Lung (tissue), 17 donors: ENCODE measurements at places on chromosomes 2 and 18.

- no peak overlapping the region for H3K27ac ChIP-seq
- peaks cover 2% of the 10 kb centered on the region for H3K36me3 ChIP-seq
- no peaks in the 10 kb centered on the region for H3K27me3 ChIP-seq
- no peak for DNase-seq
- H3K4me1 ChIP-seq, result no peaks in the 10 kb centered on the region
Measured at GRCh38 chr2:100060875-100061274, 81.5 kb downstream of the AFF3 start.

DNA sequence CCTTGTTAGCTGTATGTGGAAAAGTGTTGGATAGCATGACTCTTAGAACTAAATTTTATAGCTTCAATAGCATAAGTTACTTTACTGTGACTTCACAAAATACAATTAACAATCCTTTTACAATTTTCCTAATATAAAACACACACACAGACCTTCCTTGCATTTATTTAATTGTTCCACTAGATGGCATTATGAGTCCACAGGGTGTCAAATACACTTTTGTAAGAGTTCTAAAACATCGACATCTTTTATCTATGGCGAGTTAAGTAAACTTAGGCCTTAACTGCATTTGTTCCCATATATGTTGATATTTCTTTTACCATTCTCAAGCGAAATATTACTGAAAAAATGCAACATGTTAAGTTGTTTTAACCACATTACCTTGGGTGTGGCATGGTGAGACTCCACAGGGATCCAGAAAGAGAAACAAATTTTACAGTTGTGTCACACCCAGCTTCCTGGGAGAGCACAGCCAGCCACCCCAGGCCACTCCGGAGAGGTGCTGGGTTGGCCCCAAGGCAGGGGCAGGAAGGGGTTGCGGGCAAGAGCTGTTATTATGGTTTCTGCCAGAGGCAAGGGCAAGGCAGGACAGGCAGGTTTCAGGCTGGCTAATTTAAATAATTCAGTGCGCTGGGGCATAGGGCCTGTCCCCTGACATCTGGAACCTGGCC, 312.4 kb upstream of the MC4R start:
- no peak overlapping the region for H3K27ac ChIP-seq
- H3K27me3 ChIP-seq, result no peaks in the 10 kb centered on the region
- DNase-seq, result peak; percentile 38
- no peak overlapping the region for H3K4me3 ChIP-seq

DNA sequence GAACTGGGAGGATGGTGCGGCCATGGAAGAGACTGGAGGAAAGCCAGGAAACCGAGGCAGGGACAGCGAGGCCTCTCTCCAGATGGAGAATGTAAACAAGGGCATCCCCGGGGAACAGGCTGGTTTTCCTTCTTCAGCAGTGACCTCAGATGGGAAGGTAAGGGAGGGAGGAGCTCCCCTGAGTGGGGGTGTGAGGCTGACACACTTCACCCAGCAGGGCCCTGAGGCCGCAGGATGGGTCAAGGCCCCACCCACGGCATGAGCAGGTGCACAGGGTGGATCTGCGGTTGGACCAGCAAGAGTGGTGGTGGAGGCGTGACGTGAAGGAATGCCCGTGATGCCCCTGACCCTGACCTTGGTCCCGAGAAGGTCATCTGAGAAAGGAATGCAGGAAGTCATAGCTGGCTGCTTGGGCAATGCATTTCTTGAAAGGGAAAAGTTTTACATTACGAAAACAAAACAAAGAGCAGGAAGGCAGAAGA, 48.1 kb downstream of the ADCY3 start:
- H3K4me1 ChIP-seq, result peaks cover 14% of the 10 kb centered on the region
- H3K27ac ChIP-seq, result no peak overlapping the region
- peaks cover 2% of the 10 kb centered on the region for H3K36me3 ChIP-seq
- H3K27me3 ChIP-seq, result no peaks in the 10 kb centered on the region
- peak; percentile 28 for DNase-seq

- H3K27me3 ChIP-seq, result peaks cover 3% of the 10 kb centered on the region
- no peaks in the 10 kb centered on the region for H3K36me3 ChIP-seq
- no peaks in the 10 kb centered on the region for H3K4me1 ChIP-seq
- no peak overlapping the region for H3K4me3 ChIP-seq
- DNase-seq, result no peak
Measured at GRCh38 chr2:207330912-207331311, 165.2 kb upstream of the KLF7 start.

GRCh38 chr2:141021109-141021508, 1109.7 kb downstream of the LRP1B start:
- no peaks in the 10 kb centered on the region for H3K36me3 ChIP-seq
- no peak overlapping the region for H3K27ac ChIP-seq
- no peaks in the 10 kb centered on the region for H3K27me3 ChIP-seq
- H3K4me3 ChIP-seq, result no peak overlapping the region
- no peak for DNase-seq

DNA sequence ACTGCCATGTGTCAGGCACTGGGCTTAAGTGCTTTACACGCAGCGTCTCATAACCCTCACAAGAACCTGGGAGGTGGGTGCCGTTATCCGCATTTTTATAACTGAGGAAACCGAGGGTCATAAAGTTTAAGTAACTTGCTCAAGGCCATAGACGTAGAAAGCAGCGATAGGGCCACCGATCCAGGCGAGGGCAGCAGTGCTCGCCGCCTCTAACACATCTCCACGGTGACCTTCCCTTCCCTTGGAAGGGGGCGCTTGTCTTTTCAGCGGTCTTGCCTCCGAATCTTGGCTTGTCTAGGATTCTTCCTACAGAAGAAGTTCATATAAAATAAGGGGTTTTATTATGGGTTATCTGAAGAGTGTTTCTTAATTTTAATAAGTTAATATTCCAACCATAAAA, 186.6 kb downstream of the GBX2 start:
- H3K36me3 ChIP-seq, result peaks cover 2% of the 10 kb centered on the region
- H3K27me3 ChIP-seq, result no peaks in the 10 kb centered on the region
- H3K27ac ChIP-seq, result no peak overlapping the region
- DNase-seq, result no peak
- no peaks in the 10 kb centered on the region for H3K4me1 ChIP-seq

GRCh38 chr2:217127744-217128143, 267.9 kb upstream of the TNP1 start:
- no peaks in the 10 kb centered on the region for H3K36me3 ChIP-seq
- H3K27me3 ChIP-seq, result no peaks in the 10 kb centered on the region
- no peak overlapping the region for H3K27ac ChIP-seq
- no peak overlapping the region for H3K4me3 ChIP-seq

GRCh38 chr2:75528221-75528977, 32.3 kb downstream of the EVA1A start:
- no peak for DNase-seq
- H3K36me3 ChIP-seq, result no peaks in the 10 kb centered on the region
- H3K4me3 ChIP-seq, result no peak overlapping the region
- no peaks in the 10 kb centered on the region for H3K27me3 ChIP-seq
- no peak overlapping the region for H3K27ac ChIP-seq
- peaks cover 3% of the 10 kb centered on the region for H3K4me1 ChIP-seq

DNA sequence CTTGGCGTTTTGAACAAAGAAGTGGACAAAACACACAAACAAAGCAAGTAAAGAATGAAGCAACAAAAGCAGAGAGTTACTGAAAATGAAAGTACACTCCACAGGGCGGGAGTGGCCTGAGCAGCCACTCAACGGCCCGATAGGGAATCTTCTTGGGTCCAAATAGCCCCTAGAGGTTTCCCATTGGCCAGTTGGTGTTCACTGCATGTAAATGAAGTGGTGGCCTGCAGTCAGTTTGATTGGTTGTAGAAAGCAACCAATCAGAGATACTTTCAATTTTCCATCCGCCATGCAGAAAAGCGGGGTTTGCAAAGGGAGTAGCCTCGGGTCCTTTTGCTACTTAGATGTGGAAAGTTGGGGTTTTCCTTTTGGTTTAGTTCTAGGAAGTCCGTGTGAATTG, 31.6 kb downstream of the CYBRD1 start:
- H3K4me3 ChIP-seq, result no peak overlapping the region
- H3K27me3 ChIP-seq, result no peaks in the 10 kb centered on the region
- peaks cover 11% of the 10 kb centered on the region for H3K36me3 ChIP-seq
- DNase-seq, result no peak
- no peak overlapping the region for H3K27ac ChIP-seq

DNA sequence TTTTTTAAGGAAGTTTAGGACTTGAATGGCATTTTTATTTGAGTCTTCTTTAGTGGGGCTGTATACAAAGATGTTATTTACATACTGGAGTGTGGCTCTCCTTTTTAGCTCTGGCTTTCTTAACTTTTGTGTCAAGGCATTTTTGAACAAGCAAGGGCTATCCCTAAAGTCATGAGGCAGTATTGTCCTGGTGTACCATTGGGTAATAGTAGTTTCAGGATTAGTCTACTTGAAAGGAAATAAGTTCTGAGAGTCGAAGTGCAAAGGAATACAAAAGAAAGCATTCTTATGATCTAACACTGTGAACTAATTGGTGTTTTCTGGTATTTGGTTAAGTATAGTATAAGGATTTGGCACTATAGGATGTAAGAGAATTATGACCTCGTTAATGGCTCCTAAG, 1.9 kb upstream of the CYP27A1 start:
- no peaks in the 10 kb centered on the region for H3K36me3 ChIP-seq
- peaks cover 5% of the 10 kb centered on the region for H3K4me1 ChIP-seq
- H3K27me3 ChIP-seq, result no peaks in the 10 kb centered on the region
- H3K4me3 ChIP-seq, result no peak overlapping the region

DNA sequence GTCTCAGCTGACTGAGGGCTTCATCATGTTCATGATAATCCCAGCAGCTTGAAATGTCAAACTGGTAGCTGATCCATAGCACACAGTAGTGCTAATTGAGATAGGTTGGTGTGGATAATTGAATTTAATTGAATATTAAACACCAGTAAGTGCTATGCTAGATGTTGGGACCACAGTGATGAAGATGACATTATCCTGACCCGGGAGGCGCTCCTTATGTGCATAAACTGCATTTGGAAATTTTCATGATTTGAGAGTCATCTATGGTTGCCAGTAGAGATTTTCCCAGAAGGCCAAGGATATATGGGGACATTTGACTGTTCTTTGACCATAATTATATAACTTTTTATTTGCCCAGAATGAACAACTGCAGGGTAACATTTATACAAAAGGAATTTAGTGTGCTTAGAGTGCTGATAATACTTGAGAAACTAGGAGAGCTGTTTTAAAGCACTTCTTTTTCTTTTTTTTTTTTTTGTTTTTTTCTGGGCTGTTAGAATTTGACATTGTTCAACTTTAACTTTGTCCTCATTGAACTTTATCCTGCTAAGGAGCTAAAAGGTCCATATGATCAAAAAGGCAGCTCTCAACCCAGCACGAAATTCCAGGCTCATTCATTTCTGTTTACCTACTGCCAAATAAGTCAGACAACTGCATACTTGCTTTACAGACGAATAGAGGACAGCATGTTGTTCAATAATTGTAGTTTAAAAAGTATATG, 242.8 kb downstream of the NEDD4L start:
- no peaks in the 10 kb centered on the region for H3K36me3 ChIP-seq
- H3K4me3 ChIP-seq, result no peak overlapping the region
- no peak for DNase-seq
- peaks cover 4% of the 10 kb centered on the region for H3K4me1 ChIP-seq

DNA sequence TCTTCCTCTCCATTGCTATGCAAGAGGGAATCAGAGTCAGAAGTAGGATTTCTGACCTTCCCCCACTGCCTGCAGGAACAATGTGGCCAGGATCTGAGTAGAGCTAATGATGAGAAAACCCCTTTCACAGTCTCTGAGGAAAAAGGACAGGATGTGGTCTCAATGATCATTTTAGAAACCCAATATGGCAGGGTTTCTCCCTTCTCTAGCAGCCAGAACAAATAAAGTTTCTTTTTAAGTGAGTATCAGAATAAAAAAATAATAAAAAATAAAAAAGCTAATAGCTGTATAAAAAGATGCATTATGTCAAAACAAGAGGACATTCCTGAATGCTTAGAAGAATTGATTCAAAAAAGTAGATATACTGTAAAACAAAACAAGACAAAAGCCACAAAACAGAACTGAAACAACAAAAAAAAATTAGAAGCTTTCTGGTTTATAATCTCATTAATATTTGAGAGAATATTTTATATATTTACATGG, 1124.9 kb upstream of the ZEB2 start:
- H3K27me3 ChIP-seq, result no peaks in the 10 kb centered on the region

DNA sequence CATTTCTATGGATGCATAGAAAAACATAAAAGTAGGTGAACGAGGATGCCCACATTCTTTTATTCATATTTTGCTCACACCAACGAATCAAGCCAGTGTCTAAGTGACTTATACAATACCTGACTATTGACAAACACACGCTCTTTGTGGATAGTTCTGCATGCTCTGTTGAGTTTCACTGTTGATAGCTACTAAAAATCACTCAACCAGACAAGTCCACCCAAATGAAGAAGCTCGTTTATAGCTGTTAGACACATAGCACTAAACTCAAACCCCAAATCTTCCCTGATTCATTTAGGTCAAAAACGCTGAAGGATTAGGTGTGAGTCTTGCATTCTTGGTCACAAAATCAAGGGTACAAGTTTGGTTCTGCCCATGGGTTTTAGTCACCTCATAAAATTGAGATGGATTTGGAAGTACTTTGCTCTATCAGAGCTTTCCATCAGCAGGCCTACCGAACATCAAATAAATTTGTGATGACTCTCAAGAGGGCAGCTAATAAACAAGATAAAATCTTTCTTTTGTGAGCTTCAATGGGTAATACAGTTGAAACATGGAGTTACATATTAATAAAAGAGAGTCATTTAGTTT, 92.7 kb upstream of the ETAA1 start:
- no peak for DNase-seq
- H3K4me3 ChIP-seq, result no peak overlapping the region
- peaks cover 6% of the 10 kb centered on the region for H3K4me1 ChIP-seq

DNA sequence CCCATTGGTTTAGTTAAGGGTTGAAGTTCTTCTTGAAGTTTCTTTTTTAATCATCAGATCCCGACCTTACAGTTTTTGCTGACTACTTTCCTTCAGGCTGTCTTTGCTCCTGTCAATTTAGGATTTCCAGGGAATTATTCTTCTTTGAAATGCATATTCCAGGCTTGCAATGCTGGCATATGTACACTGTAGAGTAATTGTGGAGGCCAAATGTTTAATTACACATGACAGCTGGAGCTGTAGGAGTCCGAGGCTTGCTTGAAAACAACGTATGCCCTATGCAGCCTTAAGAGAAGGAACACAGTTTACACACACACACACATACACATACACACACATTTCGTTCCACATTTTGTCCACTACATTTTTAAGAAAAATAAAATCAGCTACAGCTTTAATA, 602.3 kb downstream of the TMEM182 start:
- peak; percentile 14 for DNase-seq
- H3K4me1 ChIP-seq, result no peaks in the 10 kb centered on the region
- H3K27me3 ChIP-seq, result no peaks in the 10 kb centered on the region
